ENCODE measurements at places on chromosomes 1 and 21. TPM values are rescaled to one million over a fixed set of nuclear protein-coding genes. Genes with fewer than 3 reads are reported as not detected.

Gene IGSF21
- polyA plus RNA-seq: not detected

Gene NR5A2
- polyA plus RNA-seq: 0.30 TPM

Gene IQGAP3
- polyA plus RNA-seq: 16.5 TPM

Gene THAP3
- 29.3 TPM for polyA plus RNA-seq

Gene CCDC190
- not detected for polyA plus RNA-seq

Gene DRAXIN
- not detected for polyA plus RNA-seq

Gene CA6
- not detected for polyA plus RNA-seq

Gene SRP9
- 509 TPM for polyA plus RNA-seq

Gene PDE4B
- polyA plus RNA-seq: not detected

Gene BMP8A
- 0.05 TPM for polyA plus RNA-seq

Gene AQP10
- polyA plus RNA-seq: 4.5 TPM

Gene AIRE
- not detected for polyA plus RNA-seq

Gene CFAP74
- 0.04 TPM for polyA plus RNA-seq

Gene PGBD5
- polyA plus RNA-seq: 0.31 TPM

Gene LCE2C
- not detected for polyA plus RNA-seq

Gene LIN28A
- polyA plus RNA-seq: 2.4 TPM

Gene CLCA1
- not detected for polyA plus RNA-seq

Gene MYBPH
- polyA plus RNA-seq: not detected

Gene FCRL6
- polyA plus RNA-seq: not detected

Gene ABCA4
- polyA plus RNA-seq: not detected

Gene LCE6A
- not detected for polyA plus RNA-seq

Data from K562 (cell line).